ENCODE measurements at places on chromosomes 5 and 9. TPM values are rescaled to one million over a fixed set of nuclear protein-coding genes. Genes with fewer than 3 reads are reported as not detected.

GRCh38 chr9:138050472-138051330, 173.1 kb downstream of the CACNA1B start:
- DNase-seq = no peak

- no peak for DNase-seq
Measured at GRCh38 chr5:166086568-166086967, 2204.9 kb upstream of the WWC1 start.

- DNase-seq = no peak
Measured at GRCh38 chr5:34998058-34998789, 49.5 kb downstream of the AGXT2 start.

DNA sequence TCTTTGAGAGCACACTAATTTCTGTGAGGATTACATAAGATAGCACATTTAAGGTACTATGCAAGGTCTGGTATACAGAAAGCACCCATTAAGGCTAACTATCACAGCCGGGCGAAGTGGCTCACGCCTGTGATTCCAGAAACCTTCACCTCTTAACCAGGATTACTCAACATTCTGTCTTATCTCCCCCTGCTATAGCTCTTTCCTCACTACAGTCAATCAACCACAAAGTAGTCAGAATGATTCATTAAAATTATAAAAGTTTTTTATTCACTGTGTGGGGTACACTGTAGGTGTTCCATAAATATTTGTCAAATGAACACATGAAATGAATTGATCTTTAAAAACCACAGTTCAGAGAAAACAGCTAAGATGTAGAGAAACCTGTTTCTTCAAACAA, 48.7 kb downstream of the CHD1 start:
- no peak for DNase-seq

The ADGRD2 gene
- not detected for total RNA-seq

DNA sequence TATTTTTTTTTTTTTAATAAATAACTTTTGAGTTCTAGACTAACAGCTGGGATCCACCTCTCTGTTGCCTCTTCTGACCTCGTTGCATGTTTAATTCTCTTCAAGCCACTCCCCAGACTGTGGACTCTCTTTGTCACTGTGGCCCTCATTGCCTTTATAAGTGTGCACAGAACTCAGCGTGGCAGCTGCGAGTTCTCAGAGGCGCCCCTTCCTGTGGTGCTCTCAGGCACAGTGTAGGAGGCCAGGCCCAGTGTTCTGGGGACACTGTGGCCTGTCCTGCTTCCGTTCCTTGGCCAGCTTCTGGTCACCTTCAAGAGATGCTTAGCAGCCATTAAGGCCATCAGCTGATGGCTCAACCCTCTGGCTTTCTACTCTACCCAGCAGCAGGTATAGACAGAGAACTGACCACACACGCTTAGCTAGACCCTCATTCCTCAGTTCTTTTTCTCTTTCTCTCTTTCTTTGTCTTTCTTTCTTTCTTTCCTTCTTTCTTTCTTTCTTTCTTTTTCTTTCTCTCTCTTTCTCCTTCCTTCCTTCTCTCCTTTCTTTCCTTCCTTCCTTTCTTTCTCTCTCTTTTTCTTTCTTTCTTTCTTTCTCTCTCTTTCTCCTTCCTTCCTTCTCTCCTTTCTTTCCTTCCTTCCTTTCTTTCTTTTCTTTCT, 27.7 kb downstream of the STC2 start:
- DNase-seq = no peak

The ENTPD2 gene
- 55.6 TPM for total RNA-seq

- no peak for DNase-seq
Measured at GRCh38 chr9:36866840-36867239, 167.2 kb downstream of the PAX5 start.

- DNase-seq = no peak
Measured at GRCh38 chr9:129570450-129571297, 50.2 kb downstream of the C9orf50 start.

The PCDHA1 gene
- 0.13 TPM for total RNA-seq

DNA sequence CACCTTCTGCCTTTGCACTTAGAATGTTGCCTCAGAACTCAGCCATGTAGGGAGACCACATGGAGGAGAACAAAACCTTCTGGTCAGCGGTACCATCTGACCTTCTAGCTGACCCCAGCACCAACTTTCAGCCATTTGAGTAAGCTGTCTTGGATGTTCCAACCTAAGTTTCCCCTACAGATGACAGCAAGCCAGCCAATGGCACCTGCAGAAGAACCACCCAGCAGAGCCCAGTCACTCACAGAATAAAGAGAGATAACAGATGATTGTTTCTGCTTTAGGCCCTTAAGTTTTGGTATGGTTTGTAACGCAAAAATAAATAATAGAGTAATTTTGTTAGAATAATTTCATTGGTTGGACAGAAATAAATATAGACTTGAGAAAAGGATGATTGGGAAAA, 10.4 kb downstream of the DNAH5 start:
- DNase-seq = no peak

- no peak for DNase-seq
Measured at GRCh38 chr5:147880487-147880886, 2.0 kb downstream of the SCGB3A2 start.

GRCh38 chr9:120735415-120736126, 21.3 kb upstream of the MEGF9 start:
- no peak for DNase-seq

The PCDHGC4 gene
- total RNA-seq = 3.5 TPM

DNA sequence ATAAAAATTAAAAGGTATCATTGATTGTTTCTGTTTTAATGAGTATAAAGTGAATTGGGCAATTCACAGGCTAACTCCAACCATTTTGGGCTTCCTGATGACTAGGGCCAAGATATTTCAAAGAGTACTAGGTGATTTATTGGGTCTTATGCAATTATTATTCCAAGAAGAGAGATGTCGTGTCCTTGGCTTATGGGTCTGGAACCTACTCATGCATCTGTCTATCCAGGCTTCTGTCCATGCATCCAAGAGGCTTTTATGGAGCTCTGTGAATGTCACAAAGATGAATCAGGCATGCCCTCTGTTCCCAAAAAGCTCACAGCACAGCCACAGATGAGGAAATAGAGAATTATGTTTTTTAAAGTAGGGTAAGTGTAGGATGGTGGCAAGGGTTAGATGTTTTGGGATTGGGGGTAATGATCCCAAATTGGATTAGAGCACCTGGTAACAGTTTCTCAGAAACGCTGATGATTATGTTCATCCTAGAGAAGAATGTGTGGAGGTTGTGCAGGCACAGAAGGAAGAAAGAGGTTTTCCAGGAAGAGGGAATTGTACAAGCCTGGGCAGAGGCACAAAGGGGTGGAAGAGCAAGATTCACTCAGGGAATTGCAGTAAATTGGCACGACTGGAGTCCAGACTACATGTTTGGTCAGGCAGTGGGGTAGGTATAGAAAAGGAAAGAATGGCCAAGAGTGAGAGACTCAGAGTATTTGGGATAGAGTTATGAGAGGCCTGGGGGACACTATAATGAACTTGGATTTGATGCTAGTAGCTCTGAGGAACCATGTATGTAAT, 83.0 kb upstream of the TNC start:
- DNase-seq = no peak
